ENCODE measurements at places on chromosomes 12 and 14.

DNA sequence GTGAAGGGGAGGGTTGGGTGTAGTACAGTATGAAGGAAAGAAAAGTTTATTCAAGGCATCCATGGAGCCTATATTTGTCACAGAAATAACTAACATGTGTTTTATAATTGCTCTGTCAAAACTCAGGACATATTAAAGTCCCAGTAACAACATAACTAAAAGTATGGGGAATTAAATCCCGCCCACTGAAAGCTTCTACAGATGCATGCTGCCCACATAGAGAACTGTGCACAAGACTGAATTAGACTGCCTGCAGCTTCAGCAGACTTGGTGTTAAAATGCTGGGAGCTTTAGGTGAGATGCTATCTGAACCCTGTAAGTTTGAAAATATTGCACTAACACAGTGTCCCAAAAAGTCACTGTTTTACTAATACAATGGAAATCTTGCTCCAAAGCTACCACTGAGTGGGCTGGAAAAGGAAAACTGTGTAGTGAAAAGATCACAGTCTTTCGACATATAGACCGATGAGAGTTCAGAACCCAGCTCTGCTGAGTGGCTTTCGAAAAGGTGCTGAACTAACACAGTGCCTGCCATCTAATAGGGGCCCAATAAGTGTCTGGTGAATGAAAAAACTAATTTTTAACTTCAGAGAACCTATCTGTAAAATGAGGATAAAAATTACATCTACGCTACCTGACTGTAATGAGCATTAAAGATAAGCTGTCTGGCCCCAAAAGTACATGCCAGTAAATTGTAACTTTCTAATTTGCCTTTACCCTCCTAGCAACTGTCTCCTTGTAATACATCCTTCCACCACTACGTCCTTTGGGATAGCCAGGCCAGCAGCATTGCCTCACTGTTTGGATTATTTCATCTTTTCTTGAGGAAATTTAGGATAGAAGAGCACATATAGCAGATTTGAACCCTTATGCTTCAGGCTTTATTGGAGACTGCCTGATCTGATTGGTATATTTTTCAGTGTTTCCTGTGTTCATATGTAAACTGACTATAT is 237.6 kb downstream of the BCAT1 start:
- DNase-seq = no peak

DNA sequence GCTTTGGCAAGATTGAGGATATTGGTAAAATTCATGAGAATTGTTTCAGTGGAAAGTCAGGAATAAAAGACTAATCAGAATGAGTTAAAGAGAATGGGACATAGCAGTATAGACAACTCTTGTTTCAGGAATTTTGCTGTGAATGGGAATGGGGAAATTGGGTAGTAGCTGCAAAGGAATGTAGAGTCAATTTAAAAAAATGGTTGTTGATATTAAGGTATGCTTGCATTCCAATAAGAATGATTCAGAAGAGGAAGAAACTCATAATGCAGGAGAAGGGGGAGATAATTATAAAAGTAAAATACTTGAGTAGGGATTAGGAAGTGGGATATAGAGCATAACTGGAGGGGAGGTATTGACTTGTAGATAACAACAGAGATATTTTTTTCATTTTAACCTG is 40.7 kb downstream of the MNAT1 start:
- DNase-seq = no peak

- DNase-seq = no peak
These were observed 134.4 kb upstream of the GRIP1 start for GRCh38 chr12:66813137-66813892.

DNA sequence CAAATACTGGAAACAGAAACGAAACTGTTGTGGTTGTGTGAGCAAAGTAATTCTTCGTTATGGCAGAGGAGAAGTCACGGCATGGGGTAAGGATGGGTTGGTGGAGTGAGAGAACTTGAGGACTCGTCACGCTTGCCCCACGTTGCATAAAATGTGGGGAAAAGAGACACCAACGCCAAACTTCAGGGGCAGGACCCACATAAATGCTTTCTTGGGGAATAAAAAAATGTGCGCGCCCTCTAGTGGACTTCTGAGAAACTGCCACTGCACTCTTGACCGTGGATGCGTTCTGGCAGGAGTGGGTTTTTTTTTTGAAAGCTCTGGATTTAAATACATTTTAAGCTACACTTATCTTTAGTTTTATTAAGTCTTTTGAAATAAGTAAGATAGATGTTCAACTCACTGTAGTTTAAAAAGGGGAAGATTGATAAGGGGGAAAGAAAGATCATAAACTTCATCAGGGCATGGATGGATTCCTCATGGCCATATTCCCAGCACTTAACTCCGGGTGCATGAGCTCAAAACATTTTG is 4.1 kb upstream of the IGF1 start:
- peak; percentile 75 for DNase-seq

DNA sequence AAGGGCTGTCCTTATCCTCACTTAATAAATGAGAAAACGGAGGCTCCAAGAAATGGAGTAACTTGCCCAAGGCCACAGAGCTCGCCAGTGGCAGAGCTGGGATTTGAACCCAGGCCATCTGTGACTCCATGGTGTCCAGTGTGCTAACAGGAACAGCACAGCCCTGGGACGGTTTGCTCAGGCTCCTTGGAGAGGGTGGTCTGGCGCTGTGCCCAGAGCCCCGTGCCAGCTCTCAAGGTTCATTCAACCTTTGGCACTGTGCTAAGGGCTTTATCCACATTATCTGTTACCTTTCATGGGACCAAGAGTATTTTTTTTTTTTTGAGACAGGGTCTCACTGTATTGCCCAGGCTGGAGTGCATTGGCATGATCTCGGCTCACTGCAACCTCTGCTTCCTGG is 8.1 kb downstream of the DAO start:
- DNase-seq = no peak

DNA sequence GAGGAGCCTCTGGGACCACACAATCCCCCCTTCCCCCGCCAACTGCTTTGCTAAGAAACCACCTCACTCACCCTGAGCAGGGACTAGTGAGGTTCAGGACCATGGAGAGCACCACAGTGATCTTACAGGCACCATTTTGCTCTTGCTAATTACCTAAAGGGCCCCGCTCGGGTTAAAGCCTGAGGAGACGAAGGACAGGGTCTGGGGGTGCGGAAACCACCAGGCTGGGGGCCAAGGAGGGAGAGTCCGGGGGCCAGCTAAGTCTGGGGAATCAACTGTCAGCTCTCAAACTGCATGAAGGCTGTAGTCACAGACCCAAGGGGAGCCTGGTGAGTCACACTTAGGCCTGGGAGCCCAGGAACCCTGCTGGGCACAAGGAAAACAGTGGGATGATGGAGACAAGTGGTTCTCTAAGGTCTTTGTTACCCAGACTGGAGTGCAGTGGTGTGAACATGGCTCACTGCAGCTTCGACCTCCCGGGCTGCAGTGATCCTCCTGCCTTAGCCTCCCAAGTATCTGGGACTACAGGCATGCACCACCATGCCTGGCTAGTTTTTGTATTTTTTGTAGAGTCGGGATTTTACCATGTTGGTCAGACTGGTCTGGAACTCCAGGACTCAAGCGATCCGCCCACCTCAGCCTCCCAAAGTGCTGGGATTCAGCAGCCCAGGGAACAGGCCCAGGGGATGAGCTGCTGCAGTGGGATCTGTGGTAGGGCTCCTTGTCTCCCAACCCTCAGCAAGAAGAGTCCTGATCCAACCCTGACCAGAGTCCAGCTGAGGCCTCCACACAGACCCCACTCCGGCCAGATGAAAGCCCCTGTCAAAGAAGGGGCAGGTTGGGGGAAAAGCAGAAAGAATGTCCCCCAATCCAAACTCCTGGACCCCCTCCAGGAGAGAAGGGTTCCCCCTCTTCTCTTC is 98.8 kb downstream of the CALM1 start:
- DNase-seq = peak; percentile 65

DNA sequence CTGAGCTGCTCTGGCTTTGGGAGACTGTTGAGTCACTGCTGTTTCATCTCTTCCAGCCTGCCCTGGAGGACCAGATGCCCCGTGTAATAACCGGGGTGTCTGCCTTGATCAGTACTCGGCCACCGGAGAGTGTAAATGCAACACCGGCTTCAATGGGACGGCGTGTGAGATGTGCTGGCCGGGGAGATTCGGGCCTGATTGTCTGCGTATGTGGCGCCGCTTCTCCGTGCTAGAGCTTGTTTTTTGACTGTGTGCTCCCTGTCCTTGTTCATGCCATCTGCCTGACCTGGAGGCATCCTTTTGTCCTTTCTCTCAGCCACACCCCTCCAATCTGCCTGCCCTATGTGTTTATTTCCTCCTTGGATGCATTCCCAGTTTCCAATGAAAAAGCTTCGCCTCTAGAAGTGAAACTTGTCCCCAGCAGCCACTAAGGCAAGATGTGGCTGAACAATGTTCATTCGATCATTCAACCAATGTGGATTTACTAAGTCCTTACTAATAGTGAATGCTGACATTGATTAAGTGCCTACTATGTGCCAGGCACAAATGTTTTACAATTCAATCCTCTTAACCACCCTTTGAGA is 98.6 kb downstream of the NT5DC3 start:
- DNase-seq = no peak

DNA sequence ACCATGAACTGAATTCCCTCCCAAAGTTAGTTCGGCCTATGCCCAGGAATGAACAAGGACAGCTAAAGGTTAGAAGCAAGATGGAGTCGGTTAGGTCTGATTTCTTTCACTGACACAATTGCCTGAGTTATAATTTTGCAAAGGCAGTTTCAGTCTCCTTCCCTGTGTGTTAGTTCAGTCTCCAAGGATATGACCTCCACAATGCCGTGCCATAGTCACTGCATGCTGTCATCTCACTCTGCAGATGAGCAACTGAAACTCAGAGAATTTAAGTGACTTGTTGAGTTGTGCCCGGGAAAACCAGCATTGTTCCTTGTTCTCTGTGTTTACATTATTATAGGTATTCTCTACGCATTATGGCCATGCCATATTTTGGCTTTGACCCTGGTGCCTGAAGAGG is 10.1 kb upstream of the SERPINA1 start:
- DNase-seq = no peak

GRCh38 chr14:72631401-72631800 is 262.5 kb downstream of the DPF3 start:
- no peak for DNase-seq
